ENCODE measurements at places on chromosomes 16 and 17.

DNA sequence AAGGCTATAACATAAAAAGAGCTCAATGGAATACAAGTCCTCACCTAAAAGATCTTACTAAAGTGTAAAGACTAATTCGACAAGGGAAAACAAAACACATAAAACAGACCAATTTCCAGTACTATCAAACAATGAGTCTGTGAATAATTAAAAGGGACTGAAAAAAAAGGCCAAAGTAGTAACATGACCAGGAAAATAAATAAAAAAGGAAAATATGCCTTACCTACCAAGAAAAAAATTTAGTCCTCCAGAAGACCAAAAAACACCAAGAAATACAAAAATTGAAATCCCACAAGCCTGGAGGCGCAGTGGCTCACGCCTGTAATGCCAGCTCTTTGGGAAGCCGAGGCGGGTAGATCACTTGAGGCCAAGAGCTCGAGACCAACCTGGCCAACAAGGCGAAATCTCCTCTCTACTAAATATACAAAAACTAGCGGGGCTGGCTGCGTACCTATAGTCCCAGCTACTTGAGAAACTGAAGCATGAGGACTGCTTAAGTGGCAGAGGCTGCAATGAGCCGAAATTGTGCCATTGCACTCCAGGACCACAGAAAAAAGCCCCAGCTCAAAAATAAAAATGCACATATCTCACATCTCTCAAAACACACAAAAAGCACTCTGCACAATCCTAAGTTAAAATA lies 60.8 kb downstream of the TEX14 start:
- peak; percentile 94 for DNase-seq

DNA sequence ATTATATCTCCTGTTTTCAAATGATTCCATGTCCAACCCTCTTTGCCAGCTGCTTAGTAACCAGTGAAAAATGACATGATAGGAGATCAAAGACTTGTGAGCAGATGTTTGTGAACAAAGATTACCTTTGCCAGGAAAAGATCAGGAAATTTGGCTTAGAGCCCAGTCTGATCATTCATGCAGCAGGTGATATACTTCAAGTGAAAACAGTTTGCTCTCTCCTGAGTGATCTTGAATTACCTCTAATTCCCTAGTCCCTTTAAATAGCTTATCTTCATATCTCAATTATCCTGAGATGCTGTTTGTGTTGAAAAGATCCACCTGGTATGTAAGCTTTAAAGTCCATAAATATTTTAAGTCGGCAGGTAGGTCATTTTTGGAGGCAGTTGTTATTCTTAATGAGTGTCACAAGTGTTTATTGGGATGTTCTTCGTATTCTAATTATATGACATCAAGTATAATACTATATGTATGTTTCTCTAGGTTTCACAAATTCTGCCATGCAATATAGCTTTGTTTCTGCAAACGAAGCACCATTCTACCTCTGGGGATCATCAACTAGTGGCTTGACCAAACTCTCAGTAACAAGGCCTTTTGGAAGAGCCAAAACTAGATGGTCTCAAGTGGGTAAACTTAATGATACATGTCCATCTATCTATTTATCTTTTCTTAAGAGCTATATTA lies 13.2 kb upstream of the VPS35L start:
- DNase-seq: peak; percentile 66

DNA sequence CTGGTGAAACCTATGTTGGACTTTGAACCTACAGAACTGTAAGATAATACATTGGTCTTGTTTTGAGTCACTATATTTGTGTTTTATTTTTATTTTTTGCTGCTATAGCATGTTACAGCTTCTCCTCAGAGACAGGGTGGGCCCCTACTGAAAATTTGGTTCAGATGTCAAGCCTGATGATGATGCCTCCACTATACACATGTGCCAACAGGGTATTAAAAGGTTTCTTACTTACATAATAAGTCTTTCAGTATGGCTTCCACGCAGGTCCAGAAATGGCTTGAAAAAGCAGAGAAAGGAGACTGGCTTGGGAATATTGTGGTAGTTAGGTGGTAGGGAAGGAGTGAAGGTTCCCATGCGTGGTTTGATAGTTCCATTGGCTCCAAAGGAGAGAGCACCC lies 52.9 kb upstream of the ELAC2 start:
- no peak for DNase-seq

DNA sequence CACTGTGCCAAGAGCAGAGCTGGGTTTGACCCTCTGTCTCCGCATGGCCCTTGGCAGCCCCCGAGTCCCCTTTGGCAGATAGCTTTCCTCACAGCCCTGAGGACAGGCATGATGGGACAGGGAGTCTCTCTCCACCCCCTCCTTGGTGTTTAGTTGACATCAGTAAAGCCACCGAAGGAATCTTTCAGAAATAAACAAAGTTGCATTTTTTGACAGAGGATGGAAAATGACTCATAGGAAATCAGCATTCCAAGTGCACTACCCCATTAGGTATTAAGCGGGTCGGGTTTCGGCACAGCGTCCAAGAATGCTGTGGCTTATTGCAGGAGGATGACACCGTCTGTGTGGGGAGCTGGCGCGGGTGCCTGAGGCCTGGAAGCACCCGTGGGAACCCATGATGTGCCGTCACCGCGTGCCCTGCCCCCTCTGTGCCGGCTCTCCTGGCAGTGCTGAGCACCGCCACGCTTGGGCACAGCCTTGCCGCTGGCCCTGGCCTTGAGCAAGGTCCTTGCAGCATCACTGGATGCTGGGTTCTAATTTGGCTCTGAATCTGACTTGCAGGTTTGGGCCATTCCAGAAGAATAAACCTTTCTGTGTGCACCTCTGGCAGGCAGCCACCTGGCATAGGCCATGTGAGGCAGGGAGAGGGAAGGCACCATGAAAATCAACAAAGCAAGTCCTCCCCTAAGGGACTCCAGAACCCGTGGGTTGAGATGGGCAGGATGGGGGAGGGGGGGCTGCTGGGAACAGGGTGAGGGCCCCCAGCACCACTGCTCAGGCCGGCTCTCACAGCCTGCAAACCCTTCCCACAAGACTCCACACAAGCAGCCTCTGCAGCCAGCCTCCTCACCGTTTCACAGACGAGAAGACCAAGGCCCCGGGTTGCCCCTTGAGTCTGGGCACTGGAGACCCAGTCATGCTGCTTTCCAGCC lies 50.5 kb upstream of the ZNF469 start:
- no peak for DNase-seq

DNA sequence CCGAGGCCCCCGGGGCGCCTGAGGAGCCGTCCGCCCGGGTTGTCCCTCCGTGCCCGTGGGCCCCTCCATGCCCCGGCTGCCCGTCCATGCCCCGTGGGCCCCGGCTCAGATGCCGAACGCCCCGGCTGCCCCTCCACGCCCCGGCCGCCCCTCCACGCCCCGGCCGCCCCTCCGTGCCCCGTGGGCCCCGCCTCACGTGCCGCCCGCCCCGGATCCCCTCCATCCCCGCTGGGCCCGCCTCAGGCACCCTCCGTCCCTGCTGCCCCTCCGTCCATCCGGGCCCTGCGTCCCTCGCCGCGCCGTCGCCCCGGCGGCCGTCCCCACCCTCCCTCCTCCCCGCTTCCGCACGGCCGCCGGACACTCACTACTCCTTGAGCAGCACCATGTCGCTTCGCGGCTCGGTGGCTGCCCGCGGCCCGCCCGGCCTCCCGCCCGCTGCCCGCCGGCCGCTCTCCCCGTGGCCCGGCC lies 382 bp downstream of the PITPNA start:
- DNase-seq: no peak

GRCh38 chr17:15454346-15454745 lies 13.1 kb downstream of the CDRT4 start:
- DNase-seq: no peak

DNA sequence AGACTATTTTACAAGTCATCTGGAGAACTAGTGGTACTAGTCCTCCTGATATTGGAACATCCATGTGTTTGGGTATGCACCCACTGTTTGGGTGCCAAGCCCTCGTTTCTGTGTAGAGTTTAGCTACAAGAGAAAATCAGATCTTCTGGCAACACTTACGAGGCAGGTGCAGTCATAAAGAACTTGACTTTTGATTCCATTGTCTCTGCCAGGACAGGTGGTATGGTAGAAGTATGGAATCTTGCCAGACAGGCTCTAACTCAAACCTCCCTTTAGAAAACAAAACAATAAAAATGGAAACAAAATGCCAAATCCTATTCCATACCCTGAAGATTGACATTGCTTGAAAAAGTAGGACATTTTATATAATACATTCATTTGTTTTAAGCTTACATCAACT lies 16.0 kb downstream of the RNF43 start:
- no peak for DNase-seq

- no peak for DNase-seq
These were observed 14.6 kb downstream of the NUDT7 start for GRCh38 chr16:77736879-77737278.

GRCh38 chr16:85653290-85653891 lies 35.4 kb downstream of the GINS2 start:
- DNase-seq: no peak

- DNase-seq: no peak
These were observed 341.0 kb upstream of the CCL2 start for GRCh38 chr17:33914125-33914524.

- DNase-seq: no peak
These were observed 23.7 kb downstream of the RAI1 start for GRCh38 chr17:17704931-17705330.
